ENCODE measurements at places on chromosomes 13 and 19.

GRCh38 chr19:625257-625656, 8.1 kb downstream of the POLRMT start:
- no peak for DNase-seq

GRCh38 chr19:7815325-7815724, 14.7 kb upstream of the EVI5L start:
- no peak for DNase-seq

DNA sequence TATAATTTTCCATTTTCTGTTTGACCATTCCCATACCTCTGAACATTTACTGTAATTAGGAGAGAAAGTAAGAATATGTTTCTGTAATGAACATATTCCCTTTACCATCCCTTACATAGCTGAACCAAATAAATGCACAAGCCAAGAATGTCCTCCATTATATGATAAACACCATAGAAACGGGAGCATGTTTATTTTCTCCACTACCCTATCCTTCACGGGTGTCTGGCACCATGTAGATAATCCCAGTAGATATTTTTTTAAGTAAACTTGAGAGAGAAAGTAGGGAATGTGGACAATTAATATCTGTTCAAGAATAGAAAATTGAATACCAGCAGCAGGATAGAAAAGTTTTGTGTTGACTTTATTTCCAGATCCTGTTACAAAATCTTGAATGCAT, 928.4 kb downstream of the EFNB2 start:
- DNase-seq, result no peak

DNA sequence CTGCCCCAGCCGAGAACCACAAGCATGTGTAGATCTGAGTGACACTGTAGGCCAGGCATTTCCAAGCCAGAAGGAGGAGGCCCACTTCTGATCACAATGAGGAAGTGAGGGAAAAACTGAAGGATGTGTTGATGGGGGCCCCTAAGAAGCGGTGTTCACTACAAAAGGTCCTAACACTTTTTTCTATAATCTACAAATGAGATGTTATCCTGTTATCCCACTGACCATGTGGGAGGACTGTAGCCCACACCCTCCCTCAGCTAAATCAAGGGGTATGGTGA, 99.0 kb upstream of the MCF2L start:
- no peak for DNase-seq

DNA sequence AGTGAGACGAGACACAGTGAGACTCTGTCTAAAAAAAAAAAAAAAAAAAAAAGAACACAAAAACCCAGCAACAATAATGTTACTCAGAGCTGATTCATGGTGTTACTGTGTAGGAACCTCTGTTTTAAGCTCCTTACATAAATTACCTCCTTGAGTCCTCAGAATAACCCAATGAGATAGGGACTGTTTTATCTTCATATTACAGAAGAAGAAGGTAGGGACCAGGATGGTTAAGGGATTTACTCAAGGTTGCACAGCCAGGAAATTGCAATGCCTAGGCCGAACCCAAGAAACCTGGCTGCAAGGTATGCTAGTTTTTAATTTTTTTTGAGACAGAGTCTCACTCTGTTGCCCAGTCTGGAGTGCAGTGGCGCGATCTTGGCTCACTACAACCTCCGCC, 1.5 kb upstream of the DAND5 start:
- no peak for DNase-seq

DNA sequence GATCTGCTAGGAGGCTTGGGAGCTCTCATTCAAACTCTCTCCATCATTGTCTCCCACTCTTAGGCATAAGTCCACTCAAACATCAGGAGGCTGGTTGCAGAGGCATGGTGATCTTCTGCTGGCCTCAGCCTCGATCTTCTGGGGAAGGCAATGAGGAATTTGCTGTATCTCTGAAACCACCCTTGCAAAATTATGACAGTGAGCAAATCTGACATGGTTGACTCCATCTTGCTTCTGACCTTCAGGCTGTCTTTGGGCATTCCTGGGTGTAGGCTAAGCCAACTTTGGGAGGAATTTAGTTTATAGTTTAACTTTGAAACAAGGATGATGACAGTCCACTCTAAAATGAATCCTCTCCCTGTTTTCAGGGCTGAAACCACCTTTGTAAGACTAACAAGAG, 84.1 kb upstream of the ABCC4 start:
- DNase-seq, result no peak

DNA sequence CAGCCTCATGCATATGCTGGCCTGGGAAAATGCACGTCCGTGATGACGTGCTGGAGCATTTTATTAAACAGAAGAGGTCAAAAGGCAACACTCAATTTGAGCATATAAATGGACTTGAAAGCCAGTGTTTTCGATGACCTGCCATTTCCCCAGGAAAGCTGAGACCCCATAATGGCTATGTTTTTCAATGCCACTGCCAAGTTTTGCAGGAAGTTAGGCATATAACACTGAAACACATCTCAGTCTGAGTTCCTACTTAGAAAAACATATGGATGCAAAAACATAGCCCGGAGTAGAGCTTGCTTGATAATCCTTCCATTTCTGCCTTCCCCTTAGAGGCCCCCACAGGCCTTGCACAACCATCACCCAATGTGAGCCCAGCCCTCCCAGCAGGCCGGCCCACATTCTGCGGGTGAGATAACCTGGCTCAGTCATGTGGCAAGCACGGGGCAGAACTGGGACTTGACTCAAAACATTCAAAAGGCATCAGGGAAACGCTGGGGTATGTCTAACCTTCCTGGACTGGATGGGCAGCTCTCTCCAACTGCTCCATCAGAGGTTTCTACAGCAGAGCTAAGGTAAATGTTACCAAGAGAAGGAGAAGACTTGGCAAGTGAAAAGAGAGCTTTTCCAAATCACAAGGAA, 24.9 kb downstream of the EPS15L1 start:
- no peak for DNase-seq

GRCh38 chr19:47260476-47260875, 4.2 kb downstream of the CCDC9 start:
- DNase-seq, result no peak

DNA sequence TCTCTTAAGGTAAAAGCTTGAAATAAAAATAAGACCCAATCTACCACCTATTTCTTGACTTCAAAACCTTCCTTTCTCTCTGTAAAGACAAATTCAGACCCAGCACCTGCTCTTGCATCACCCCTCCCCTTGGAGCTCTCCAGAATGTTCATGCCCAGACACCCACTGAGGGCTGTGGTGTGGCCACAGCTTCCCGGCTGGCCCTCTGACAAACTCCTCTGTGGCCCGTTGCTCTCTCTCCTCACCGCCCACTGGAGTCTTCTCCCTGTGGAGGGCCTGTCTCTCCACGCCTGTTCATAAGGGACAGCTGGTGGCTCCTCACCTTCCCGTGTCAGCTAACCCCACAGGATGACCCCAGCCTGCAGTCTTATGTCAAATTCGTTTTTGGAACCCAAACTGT, 49.1 kb downstream of the TSSK6 start:
- DNase-seq, result no peak

DNA sequence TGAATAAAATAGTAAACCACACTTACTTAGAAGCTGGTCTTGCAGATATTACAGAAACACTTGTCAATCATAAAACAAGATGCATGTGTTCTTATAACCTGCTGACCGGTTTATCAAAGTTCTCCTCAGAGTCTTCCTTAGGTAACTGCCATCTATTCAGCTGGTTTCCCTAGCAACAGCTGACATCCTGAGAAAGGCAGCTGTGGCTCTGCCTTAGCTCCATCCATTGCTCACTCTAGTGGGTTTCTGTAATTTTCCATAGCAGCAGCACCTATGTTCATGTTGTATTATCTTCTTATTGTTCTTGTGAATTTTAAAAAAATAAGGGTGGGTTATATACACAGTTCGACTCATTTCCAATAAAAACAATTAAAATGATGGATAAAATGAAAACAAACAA, 87.8 kb downstream of the RAP2A start:
- no peak for DNase-seq

DNA sequence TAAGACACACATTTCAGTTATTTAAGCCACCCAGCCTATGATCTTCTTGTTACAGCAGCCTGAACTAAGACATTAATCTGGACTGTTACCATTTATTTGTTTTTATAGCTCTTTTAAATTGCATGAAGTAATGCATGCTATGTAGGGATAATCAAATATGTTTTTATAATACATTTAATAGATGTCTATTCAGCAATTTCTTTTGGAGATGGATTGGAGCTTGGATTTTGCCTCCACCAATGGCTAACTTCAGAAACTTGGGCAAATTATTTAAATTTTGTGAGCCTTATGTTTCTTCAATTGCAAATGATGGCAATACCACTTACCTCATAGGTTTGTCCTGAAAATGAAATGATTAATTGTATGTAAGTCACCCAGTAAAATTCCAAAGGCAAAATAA, 288.7 kb downstream of the GPC6 start:
- no peak for DNase-seq

DNA sequence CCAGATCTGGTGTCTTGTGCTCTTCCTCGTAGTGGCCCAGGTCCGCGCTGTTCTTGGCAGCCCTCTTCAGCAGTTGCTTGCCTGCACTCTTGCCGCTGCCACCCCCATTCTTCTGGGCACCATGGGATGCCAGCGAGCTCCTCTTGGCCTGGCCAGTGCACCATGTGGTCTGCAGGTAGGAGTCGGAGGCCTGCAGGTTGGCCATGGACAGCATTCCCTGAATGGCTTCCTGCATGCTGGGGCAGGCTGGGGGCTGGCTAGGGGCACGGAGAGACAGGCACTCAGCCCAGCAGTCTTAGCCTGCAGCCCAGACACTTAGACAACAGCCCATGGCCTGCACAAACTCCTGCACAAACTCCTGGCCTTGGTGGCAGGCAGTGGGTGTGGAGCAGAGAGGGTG, 234.9 kb downstream of the TUBA3C start:
- no peak for DNase-seq

DNA sequence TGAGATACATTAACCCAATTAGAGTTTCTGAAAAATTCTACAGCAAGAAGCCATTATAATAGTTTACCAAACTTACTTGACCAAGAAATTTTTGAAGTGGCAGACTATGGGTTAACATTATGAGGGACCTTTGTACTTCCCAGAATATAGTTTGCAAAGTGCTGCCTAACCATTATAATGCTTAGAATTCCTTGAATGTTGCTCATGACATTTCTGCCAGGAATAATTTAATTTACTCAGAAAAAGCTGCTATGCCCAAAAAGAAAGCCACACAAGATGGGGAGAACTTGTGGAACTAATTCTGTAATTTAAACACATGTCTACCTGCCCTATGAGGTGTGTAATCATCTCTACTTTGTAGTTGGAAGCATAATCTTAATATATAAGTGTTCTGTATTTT, 58.1 kb upstream of the MYCBP2 start:
- no peak for DNase-seq

DNA sequence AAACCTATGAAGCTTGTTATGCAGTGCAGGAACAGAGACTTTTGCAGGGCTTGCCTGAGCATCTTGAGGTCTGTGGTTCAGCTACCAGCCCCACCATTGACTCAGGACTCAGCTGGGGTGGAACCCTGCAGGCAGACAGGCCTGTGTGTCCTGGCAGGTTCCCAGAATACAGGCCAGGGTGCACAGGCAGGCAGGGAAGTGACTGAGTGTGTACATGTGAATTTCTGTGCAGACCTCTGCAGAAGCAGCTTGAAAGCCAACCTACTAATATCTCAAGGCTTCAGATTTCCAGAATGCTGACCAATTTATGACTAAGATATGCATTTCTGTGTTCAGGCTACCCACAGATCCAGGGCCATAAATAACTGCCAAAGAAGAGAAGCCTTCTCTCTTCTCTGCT, 254.4 kb downstream of the DLEU7 start:
- no peak for DNase-seq

DNA sequence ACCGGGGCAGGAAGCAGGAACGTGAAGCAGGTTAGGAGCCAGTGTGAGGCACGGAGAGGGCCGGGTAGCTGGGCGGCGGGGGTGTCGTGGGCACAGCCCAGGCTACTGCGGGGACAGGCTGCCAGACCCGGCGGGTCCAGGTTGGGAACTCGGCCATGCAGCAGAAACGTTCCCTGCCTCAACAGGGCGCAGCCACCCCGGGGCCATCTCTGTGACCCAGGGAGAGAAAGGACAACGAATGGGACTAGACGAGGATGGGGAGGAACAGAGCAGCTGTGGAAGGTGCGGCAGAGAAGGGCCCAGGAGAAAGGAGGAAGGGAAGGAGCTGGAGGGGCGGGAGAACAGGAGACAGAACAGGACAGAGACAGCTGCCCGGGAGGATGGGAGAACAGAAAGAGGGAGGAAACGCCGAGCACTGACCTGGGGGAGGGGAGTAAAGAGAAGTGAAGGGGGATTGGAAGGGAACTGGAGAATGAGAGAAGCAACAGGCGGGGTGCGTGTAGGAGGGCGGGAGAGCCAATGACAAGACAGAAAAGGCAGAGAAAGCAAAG, 12.9 kb upstream of the GARIN5A start:
- DNase-seq, result no peak

DNA sequence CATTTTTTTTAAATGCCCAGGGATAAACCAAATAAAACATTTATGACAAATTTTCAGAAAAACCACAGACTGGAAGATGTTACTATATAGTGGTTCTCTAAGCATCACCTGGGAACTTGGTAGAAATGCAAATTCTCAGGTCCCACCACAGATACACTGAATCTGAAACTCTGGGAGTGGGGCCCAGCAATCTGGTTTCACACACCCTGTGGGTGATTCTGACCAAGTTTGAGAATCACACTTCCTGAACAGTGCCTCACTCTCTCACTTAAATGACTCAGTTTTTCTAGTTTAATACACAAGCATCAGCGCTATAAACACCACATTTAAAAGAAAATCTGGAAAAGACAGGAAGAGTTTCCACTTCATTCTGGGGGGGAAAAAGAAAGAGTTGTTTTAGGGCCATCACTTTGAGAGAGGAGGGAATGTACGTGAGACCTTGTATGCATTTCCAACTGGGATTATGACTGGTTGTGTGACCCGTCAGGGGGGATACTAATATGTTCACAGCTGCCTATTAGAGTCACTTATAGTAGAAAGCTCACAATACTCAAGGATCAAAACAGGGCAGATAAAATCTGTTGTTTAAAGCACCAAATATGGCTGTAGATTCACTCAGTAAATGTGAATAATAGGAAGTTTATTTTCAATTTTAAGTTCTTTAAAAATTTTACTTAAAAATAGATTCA, 567.7 kb downstream of the GPC6 start:
- DNase-seq, result no peak

DNA sequence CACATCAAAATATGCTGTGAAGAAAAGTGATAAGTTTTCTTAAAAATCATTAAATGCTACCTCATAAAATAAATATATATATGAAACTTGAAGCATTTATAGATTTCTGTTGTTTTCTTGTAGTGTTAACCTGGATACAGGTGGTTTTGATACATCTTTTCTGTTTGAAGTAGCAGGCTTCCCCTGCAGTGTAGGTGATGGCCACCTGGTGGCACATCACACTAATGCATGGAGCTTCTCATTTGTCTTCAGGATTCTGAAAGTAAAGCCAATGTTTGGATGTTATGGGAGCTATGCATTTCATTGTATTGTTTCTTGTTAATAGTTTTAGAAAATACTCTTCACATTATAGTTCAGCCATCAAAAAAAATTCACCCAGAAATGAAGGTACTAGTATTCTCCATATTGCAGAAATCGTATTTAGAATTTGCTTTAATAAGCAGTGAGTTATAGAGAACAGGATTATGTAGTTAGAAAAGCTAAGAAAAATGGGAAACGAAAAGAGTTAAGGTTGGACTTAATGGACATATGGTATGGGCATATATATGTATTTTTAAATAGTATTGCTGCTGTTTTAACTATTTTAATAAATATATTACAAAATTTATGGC, 18.7 kb downstream of the GPR180 start:
- peak; percentile 15 for DNase-seq
